NCI-H510A (cell line): ENCODE measurements at places on chromosomes 16 and 17.
A peak's percentile ranks its signal among the peaks of the same experiment; 100 is the strongest.

GRCh38 chr16:25045696-25046381, 30.7 kb upstream of the ARHGAP17 start:
- DNase-seq = no peak

- DNase-seq = no peak
Measured at GRCh38 chr16:79164388-79164995, 436.0 kb downstream of the MAF start.

DNA sequence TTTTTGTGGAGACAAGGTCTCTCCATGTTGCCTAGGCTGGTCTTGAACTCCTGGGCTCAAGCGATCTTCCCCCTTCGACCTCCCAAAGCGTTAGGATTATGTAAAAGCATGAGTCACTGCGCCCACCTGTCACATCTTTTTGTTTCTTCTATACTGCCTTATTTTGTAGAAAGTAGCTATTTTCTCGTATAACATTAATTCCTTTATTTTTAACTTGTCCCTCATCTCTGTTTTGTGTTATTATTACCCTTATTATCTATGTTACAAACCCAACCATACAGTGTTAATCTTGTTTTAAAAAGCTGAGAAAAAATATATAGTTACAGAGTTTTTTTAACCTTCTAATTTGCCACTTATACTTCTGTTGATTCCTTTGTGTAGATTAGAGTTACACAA, 1.4 kb upstream of the TXNDC11 start:
- no peak for DNase-seq

DNA sequence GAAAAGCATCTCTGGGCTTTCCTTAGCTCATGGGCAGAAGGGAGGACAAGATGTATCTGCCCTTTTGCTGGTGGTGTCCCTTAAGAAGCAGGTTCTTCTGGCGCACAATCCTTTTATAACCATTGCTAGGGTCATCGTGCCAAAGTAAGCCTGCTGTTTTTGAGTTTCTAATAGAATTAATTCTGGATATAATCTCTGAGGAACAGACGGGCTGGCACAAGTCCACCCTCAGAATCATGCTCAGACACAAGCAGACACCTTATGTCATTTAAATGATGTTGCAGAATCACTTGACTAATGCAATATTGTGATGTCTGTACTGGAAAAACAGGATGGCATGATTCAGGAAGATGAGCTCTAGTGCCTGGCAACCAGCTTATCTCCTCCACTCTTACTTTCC, 18.8 kb upstream of the MMD start:
- DNase-seq = no peak

GRCh38 chr17:46929413-46929812, 6.5 kb downstream of the GOSR2 start:
- DNase-seq = no peak

GRCh38 chr17:48770954-48771353, 42.4 kb upstream of the HOXB13 start:
- no peak for DNase-seq

GRCh38 chr16:69436896-69437295, 12.5 kb downstream of the CYB5B start:
- no peak for DNase-seq

DNA sequence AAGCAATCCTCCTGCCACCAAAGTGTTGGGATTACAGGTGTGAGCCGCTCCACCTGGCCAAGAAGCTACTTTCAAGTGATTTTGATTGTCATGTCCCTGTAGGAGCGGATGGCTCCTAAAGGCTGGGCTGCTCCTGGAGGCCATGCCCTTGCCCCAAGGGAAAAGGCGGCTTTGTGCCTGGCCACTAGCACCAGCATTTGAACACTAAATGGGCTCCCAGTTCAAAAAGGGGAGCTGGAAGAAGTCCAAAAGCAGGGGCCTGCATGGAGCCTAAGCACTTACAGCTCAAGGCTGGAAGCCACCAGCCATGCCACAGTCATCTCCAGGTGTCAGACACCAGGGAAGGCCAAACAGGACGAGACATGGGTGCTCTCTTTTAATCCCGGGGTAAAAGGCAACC, 26.8 kb downstream of the SPHK1 start:
- no peak for DNase-seq

DNA sequence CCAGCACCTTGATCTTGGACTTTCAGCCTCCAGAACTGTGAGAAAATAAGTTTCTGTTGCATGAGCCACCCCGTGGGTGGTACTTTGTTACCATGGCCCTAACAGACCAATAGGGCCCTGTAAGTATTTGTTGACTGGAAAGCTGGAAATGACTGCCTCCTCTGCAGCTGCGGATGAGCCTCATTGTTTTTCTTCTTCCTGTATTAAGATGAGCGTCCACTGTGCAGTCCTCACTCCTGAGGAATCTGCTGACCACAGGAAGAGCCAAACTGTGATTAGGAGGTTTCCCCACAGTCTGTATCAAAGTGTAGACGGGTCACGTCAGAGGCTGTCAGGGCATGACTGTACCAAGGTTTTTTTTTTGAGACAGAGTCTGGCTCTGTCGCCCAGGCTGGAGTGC, 12.2 kb upstream of the AKTIP start:
- no peak for DNase-seq

GRCh38 chr16:81626181-81626674, 152.9 kb upstream of the PLCG2 start:
- no peak for DNase-seq

- no peak for DNase-seq
Measured at GRCh38 chr17:39170109-39170508, 4.1 kb upstream of the ARL5C start.

DNA sequence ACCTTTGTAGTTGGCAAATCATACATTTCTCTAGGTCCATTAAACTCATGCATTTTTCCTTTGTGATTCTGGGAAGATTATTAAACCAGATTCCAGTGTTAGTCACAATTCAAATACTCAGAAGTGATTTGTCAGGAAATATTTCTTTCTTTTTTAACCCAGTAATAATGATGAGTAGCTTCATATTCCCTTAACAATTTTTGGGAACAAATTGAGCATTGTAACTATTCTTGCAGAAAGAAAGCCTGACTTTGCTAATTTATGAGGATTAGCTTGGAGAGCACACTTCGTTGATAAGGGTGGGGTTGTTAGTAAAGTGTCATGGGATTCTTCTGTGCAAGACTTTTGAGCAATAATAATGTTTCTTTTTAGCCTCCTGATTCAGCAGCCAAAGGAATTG, 18.7 kb upstream of the KRT24 start:
- no peak for DNase-seq

- peak; percentile 79 for DNase-seq
Measured at GRCh38 chr17:57915985-57916757, 39.0 kb downstream of the CUEDC1 start.

DNA sequence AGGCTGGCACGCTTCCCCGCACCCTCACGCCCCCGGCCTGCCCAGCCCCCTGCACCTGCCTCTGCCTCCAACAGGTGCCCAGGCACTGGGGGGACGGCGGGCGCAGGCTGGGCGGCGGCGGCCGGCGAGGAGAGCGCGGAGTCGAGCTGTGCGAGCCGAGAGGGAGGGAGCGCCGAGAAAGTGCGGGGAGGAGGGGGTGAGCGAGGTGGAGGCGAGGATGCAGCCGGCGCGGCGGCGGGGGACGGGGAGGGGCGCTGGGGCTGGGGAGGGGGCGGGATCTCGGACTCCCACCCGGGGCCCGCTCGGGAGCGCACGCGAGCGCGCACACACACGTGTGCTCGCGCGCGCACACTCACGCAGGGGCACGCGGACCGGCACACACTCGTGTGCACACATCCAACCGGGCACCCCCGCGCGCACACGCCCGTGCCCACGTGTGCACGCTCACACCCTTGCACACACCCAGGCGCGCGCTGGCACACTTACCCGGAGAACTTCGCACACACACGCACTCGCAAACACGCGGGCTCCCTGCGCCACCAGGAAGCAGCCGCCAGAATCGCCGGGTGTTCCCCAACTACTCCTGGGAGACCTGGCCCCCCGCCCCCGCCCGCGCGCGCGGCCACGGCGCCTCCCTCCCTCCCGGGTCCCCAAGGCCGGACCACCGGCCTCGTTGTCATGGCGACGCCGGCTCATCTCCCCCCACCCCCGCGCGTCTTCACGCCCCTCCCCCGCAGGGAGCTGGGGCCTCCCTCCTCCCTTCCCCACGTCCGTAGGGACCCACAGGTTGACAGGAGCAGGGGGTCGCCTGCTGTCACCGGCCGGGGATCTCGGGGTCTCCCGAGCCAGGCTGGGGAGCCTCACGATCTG, at the start of gene DOC2A:
TSS of gene DOC2A (minus strand) at position 184 of the 870 bp plus-strand sequence. CDS start 805 bp downstream, outside the sequence.
- peak; percentile 75 for DNase-seq

GRCh38 chr16:76882105-76882504, 308.9 kb upstream of the MON1B start:
- DNase-seq = no peak

DNA sequence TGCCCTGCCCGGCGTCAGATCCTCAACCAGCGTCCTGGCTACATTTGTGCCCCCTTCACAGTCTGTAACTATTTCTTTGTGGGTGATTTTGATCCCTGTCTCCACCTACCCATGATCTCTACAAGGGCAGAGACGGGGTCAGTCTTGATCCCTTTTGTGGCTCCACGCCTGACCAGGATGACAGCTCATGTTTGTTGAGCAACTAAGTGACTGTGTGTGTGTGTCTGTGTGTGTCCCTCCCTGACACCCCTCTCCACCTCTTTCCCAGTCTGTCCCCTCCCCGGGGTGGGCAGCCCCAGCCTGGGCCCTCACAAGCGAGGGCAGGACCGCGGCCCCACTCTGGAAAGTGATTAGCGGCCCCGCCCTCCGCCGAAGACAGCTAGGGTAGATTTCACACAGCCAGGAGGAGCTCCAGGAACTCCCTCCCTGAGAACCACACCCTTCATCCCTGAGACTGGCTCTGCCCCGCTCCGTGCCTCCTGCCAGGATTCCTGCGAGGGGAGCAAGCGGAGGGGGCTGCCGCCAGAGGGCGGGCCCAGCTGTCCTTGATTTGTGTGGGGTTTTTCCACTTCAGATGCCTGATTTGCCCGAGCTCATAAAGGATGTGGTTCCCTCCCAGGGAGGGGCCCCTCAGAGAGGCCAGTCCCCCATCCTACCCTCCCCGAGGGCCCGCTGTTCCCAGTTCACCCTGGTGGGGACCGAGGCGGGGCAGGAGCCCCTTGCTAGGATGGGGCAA, 5.3 kb upstream of the HS3ST6 start:
- no peak for DNase-seq

DNA sequence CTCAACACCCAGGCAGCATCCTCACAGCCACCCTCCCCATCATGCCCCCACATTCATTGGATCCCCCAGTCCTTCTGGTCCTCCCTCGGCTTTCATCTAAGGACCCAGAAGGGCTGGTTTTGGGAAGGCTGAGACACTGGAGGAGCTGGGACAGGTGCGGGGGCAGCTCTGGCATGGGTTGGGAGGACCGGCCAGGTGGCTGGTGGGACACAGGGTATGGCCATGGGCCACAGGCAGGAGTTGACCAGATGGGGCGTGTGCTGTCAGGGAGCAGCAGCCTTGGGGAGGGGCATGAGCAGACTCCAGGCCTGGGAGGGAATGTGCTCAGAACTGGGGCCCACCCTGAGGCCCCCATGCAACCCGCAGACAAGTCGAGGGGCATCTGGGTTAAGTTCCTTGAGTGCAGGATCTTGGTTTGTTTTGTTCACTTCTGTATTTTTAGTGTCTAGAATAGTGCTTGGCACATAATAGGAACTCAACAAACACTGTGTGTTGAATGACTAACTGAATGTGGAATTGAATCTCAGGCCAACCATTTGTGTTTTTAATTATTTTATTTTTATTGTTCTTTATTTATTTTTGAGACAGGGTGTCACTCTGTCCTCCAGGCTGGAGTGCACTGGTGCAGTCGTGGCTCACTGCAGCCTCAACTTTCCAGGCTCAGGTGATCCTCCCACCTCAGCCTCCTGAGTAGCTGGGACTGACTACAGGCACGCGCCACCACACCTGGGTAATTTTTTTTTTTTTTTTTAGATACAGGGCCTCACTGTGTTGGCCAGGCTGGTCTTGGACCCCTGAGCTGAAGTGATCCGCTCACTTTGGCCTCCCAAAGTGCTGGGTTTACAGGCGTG, 5.6 kb downstream of the P2RX1 start:
- no peak for DNase-seq

- no peak for DNase-seq
Measured at GRCh38 chr16:4972938-4973587, 14.9 kb downstream of the SEC14L5 start.

GRCh38 chr17:17044846-17045561, 2.7 kb downstream of the MPRIP start:
- DNase-seq = peak; percentile 54

DNA sequence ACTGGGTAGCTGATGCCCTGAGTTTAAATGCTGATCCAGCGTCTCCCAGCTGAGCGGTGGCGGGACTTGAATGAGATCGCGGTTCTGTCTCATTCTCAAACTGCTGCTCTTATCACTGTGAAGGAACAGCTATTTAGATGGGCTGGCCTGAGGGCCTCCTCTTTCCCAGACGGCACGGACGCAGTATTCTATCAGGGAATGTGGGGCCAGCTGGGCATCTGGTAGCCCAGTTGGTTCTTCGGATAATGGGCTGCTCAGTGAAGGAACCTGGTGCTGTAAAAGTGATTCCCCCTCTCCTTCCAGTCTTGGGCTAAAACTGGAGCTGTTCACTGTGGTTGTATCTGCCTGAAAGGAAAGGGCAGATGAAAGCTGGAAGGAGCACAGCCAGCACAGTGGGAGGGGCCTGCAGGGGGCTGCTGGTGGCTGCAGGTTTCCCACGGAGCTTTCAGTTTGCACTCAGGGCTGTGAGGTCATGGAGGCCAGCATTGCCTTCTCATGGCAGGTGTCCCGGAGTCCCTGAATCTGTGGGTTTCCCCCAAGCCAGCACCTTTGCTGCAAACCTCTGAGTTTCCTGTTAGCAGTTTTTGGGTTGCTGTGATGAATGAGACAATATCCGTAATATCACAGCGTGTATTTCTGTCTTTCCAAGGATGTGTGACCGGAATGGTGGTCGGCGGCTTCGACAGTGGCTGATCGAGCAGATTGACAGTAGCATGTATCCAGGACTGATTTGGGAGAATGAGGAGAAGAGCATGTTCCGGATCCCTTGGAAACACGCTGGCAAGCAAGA, 3.6 kb downstream of the IRF8 start:
- DNase-seq = no peak

- DNase-seq = no peak
Measured at GRCh38 chr16:80652441-80652840, 111.6 kb downstream of the DYNLRB2 start.

DNA sequence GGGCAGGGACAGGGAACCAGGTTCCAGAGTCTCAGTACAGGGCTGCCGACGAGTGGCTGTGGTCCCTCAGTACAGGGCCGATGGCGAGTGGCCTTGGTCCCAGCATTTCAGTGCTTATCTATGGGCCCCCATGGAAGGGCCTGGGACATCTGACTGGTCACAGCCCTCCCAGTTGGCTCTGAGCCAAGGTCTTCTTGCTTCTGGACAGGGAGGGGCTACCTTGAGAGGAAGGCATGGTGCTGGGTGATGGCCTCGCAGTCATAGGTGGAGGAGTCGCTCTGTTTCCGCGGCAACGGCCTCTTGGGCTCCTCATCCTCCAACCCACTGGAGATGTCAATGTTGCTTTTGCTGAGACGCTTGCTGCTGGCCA, 32.5 kb downstream of the PIMREG start:
- DNase-seq = no peak

GRCh38 chr17:61461967-61462718, 9.9 kb downstream of the TBX4 start:
- no peak for DNase-seq

DNA sequence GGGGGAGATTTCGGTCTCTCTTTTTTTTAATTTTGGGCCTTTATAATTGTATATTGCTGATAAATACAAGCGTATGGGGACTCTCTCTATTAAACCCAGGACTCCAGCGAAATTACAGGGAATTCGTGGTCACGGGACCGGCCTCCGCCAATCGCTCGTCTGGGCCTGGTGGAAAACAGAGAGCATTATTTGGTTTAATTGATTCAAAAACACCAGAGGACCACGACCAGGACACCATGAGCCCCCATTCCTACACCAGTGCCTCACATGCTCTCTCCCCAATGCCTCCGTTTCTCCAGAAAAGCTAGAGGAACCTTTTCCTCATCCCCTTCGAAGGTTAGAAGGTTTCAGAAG, at the start of gene HOXB2:
TSS of gene HOXB2 (minus strand) at position 88 of the 354 bp plus-strand sequence. CDS start 198 bp downstream, outside the sequence.
- no peak for DNase-seq
